Umbilical cord (tissue), 2 donors: ENCODE measurements at places on chromosomes 3 and 15. TPM values are rescaled to one million over a fixed set of nuclear protein-coding genes. Genes with fewer than 3 reads are reported as not detected.

Gene IGSF11
- total RNA-seq, result 7.7 TPM

Gene SAMMSON
- 26.2 TPM for total RNA-seq

Gene CHDH
- total RNA-seq, result 0.48 TPM

Gene DNAJB11
- 43.1 TPM for total RNA-seq

Gene ARL6IP5
- 67.7 TPM for total RNA-seq

Gene USP3
- 31.8 TPM for total RNA-seq

DNA sequence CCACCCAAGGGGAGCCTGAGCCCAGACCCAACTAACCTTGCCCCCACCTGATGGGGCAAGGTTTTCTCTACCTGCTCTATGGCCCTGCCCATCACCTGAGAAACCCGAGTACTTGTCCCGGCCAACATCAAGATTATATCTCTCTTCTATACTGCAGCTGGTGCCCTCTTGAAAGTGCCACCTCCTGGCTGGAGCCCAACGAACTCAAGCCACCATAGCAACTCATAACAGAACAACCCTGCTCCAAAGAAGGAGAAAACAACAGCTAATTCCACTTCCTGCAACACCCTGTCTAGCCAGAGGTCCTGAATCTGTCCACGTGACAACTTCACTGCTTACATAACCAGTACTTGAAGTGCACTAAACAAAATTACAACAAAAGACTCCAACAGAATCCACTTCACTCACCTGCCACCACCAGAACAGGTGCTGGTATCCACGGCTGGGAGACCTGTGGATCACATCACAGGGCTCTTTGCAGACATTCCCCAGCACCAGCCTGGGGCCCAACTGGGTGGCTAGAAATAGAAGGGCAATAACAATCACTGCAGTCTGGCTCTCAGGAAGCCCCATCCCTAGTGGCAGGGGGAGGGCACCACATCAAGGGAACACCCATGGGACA is 49.2 kb downstream of the PIERCE2 start:
- DNase-seq, result no peak

GRCh38 chr15:55118344-55118870 is 78.3 kb downstream of the RSL24D1 start:
- DNase-seq, result no peak

GRCh38 chr3:32856355-32856889 is 38.6 kb downstream of the TRIM71 start:
- DNase-seq, result no peak

DNA sequence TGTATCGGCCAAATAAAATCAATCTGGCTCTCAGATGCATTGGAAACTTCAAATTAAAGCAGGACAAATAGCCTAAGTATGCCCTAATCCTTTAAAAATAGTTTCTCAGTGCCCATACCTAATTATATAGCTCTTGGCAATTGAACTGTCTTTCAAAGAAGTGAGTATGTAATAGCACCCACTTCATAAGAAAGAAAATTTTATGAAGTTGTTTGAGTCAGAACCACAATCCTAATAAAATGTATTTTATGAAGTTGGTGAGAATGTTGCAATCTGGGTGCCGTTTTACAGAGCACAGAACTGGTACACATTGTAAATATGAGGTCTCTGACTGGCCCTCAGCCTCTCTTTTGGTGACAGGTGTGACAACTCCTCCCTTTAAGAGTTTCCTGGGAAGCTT is 45.4 kb downstream of the EPHB1 start:
- no peak for DNase-seq

GRCh38 chr15:99296386-99296785 is 45.1 kb downstream of the LRRC28 start:
- no peak for DNase-seq

- DNase-seq, result no peak
Observed at GRCh38 chr3:110598847-110599490, 472.6 kb upstream of the NECTIN3 start.

DNA sequence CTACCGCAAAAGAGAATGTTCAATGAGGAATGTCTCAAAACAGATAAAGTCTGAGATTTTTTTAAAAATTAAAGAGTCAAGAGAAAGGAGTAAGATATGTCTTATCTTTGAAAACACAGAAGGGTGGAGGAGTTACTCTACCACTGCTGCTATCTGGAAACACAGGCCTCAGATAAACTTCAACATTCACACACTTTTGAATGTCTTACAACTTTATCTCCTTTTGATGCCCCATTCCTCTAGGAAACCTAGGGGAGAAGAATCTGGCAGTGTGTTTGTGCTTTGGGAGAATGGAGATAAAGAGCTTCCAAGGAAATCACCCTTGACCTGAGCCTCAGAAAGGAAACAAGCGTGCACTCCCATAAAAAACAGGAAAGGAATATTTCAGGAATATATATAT is 468.2 kb downstream of the PLOD2 start:
- no peak for DNase-seq

DNA sequence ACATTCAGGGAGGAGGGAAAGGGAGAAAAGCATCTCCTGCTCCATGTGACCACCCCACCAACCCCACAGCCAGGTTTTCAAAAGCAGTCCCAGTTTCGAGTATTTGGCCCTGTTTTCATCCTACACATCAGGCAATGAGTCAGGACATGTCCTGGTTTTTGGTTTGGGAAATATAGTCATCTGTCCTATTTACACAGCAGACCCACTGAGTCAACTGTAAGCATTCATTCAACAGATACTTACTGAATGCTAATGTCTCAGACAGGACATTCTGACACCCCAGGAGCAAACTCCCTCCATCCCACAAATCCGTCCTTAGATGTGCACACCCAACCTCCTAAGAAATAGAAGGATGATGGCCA is 32.9 kb downstream of the IGDCC3 start:
- DNase-seq, result no peak

DNA sequence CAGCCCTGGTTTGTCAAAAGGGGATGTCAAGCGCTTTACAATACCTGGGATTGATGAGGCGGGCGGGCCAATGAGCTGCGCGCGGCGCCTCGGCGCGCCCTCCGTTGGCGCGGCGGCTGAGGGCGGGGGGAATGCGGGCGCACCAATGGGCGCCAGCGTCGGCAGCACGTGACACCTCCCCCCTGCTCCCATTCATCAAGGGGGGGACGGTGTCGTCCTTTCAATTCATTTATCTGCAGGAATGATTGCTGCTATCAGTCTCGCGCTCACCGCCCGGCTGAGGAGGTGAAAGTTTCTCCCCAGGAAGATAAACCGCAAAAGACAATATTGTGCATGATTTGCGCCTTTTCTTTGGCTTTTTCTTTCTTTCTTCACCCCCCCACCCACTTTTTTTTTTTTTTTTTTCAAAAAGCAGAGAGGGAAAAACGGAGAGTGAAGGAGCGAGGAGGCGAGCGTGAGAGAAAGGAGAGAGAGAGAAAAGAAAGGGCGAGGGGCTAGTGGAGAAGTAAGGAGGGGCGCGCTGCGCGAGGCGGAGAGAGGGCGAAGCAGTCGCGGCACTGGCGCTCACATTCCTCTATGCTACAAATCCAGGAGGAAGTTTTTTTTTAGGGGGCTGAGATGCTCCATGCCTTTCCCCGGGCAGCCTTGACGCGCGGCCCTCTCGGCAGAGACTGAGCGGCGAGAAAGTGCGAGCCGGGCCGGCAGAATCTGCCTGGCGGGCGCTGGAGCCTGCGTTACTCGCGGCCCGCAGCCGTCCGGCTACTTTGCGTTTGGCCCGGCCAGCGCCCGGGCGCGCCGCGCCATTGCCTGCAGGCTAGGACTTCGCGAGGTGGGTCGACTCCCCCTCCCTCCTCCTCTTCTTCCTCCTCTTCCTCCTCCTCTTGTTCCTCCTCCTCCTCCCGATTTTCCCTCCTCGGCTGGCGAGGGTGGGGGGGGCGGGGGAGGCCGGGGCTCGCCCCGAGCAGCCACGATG is at the start of gene ZIC1:
ZIC1 (plus strand) TSS at position 223 of the 973 bp plus-strand sequence; CDS start at position 971, 748 bp downstream.
- DNase-seq, result no peak

DNA sequence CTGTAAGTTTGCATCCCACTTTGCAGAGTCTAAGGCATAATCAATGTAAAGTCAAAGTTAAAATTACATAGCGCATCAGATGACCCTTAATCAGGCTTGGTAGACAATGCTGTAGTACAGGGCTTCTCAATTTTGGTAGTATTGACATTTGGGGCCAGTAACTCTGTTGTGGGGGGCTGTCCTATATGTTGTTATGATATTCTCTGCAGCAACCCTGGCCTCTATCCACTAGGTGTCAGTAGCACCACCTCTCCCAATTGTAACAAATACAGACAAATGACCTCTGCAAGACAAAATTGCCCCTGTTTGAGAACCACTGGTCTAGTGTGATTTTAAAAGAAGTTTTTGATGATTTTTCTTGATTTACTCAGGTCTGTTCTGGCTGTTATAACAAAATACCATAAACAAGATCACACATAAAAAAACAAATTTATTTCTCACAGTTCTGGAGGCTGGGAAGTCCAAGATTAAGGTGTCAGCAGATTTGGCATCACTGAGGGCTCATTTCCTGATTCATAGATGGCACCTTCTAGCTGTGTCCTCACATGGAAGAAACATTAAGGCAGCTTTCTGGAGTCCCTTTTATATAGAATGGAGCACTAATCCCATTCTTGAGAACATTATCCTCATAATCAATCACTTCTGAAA is 37.6 kb upstream of the SLC9A9 start:
- no peak for DNase-seq

DNA sequence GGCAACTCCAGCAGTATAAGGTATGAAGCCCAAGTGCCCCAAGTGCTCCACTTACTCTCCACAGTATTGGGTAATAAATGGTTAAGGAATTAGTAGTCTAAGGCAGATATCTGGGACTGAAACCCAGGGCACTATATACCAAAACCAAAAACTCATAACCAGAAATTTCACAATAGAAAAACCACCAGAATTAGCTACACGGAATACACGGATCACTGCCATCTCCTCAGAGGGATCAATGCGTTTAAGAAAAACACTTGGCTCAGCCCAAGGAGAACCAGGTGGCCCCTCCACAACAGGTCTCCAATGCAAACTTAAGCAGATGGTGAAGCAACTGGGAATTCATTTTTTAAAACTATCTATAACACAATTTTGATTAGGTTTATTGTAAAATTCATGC is 83.6 kb downstream of the FAIM start:
- no peak for DNase-seq

DNA sequence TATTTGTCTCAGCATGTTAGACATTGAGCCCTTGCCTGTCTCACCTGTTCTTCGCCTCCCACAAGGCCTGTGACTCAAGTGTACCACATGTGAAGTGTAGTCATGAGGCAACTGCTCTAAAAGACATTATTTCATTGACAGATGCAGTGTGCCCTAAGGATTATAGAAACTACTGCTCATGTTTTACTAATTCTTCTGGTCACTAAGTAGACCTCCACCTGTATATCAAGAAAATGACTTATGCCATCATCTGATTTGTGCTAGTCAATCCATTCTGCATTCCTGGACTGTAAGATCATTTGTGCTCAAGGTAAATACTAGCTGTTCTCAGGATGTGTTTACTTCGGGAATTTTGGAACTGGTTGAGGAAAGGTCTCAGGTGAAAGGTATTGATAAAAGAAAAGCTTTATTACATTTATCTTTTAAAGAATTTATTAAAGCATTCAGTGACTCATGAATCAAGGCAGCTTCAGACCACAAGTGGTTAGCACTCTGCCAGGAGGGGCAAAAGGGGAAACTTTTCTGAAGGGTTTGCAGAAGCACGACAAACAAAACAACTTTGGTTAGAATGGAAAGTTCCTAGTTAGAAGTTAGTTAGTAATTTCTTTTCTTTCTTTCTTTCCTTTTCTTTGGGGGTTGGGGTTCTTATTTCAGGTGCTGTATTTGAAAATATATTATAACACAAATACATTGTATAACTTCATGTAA is 465.3 kb upstream of the CBLB start:
- DNase-seq, result no peak

- DNase-seq, result no peak
Observed at GRCh38 chr3:46734773-46735172, 17.1 kb upstream of the PRSS50 start.

GRCh38 chr3:112132554-112132953 is 494 bp downstream of the GCSAM start:
- no peak for DNase-seq

- DNase-seq, result peak; percentile 46
Observed at GRCh38 chr3:59809710-59810444, 760.1 kb upstream of the CFAP20DC start.

GRCh38 chr3:43534675-43535074 is 87.1 kb downstream of the ANO10 start:
- peak; percentile 8 for DNase-seq

DNA sequence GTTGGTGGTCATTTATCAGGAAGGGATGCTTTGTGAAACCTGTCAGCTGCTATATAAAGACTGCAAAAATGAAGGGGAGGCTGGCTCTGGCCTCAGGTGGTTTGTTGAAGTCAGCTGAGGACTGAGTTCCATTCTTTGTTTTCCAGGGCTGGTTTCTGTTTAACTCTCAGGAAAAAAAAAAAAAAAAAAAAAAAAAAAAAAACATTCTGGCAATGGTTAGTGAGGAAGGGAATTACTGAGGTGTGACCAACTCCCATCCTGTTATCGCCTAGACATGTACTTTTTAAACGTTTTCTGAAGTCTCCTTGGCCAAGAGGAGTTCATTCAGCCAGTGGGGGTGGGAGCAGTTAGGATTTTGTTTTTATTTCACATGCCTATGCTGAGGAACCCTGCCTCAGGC is 316.3 kb downstream of the OXSM start:
- peak; percentile 33 for DNase-seq

GRCh38 chr15:57382969-57383368 is 6.7 kb downstream of the CGNL1 start:
- no peak for DNase-seq

DNA sequence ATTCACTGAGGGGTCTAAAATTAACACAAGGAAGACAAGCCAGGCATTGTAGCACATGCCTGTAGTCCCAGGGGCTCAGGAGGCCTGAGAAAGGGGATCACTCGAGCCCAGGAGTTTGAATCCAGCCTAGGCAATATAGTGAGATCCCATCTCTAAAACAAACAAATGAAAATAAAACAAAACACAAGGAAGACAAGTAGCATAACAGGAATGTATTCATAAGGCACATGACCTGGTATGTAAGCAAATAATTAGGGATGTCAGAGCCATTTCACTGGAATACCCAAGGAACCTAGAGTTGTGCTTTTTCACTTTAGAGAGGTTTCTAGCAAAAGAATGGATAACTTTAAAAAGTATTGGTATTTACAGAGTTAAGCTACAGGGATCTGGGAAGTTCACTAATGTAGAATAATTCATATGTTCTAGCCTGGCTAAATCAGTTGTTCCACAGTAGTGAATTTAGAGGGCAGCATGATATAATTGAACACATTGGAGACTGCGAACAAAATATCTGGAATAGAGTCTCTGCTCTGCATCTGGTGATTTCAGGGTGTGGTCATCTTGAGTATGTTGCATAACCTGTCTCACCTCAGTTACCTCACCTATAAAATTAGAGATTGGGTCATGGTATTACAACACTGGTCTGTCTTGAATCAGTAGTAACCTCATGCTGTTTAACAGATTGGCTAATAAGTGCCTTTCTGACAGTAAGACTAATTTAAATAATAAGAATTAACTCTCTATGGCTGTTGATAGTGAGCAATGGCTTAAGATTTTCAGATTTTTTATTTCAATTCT is 9.3 kb downstream of the GRAMD1C start:
- peak; percentile 3 for DNase-seq

- DNase-seq, result peak; percentile 66
Observed at GRCh38 chr3:58386626-58387365, 46.8 kb downstream of the PDHB start.

GRCh38 chr3:170488802-170489201 is 70.1 kb downstream of the CLDN11 start:
- DNase-seq, result no peak
